ENCODE measurements at places on chromosomes 4 and X. TPM values are rescaled to one million over a fixed set of nuclear protein-coding genes. Genes with fewer than 3 reads are reported as not detected.
A peak's percentile ranks its signal among the peaks of the same experiment; 100 is the strongest.

Gene FGF13
- 0.10 TPM for polyA plus RNA-seq

DNA sequence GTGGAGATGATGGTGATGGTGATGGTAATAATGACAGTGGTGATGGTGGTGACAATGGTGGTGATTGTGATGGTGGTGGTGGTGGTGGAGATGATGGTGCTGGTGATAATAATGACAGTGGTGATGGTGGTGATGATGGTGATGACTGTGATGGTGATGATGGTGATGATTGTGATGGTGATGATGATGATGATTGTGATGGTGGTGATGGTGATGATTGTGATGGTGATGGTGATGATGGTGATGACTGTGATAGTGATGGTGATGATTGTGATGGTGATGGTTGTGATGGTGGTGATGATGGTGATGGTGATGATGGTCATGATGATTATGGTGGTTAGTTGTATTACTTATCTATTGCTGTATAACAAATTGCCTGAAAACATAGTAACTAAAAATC, 108.9 kb upstream of the NKX1-1 start:
- H3K27me3 ChIP-seq: peaks cover 42% of the 10 kb centered on the region
- no peak overlapping the region for H3K4me3 ChIP-seq
- no peak overlapping the region for H3K27ac ChIP-seq
- H3K36me3 ChIP-seq: no peaks in the 10 kb centered on the region

Gene ARSD
- 7.9 TPM for polyA plus RNA-seq

Gene CLCN4
- 0.31 TPM for polyA plus RNA-seq

DNA sequence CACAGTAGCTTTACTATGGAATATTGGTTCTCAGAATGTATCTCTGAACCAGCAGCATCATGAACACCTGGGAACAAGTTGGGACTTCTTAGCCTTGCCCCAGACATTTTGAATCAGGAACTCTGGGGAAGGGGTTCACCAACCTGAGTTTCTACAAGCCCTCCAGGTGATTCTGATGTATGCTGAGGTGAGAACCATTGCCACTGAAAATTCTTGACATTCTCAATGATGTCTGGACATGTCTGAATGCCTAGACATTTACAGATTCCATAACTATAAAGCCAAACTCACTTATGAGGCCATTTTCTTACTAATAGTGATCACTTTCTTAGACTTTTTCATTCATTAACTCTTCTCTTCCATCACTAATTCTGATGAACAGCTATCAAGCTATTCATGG, 389.4 kb upstream of the FTHL17 start:
- DNase-seq: no peak
- H3K27ac ChIP-seq: no peak overlapping the region
- H3K4me1 ChIP-seq: no peaks in the 10 kb centered on the region
- no peaks in the 10 kb centered on the region for H3K36me3 ChIP-seq

Gene F9
- polyA plus RNA-seq: not detected

Gene GPR82
- polyA plus RNA-seq: not detected

DNA sequence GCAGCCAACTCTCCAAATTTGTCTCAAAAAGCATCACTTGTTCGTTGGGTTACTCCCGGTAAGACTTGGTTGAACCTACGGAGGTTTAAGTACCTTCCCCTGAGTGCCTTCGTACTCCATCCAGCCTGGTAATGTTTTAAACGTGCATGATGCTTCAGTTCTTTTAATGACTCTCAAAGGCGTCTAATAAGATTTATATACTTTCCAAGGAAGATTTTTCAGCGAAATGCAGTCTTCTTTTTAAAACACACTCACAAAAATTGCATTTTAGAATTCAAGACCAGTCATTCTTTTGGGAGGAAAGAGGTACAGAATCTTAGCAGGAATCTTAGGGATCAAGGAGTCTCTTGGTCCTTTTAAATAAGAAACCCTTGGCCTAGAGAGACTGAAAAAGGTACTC, 430 bp upstream of the TRPC3 start:
- no peaks in the 10 kb centered on the region for H3K36me3 ChIP-seq
- H3K4me3 ChIP-seq: no peak overlapping the region
- H3K4me1 ChIP-seq: no peaks in the 10 kb centered on the region
- H3K27me3 ChIP-seq: peaks cover 46% of the 10 kb centered on the region

DNA sequence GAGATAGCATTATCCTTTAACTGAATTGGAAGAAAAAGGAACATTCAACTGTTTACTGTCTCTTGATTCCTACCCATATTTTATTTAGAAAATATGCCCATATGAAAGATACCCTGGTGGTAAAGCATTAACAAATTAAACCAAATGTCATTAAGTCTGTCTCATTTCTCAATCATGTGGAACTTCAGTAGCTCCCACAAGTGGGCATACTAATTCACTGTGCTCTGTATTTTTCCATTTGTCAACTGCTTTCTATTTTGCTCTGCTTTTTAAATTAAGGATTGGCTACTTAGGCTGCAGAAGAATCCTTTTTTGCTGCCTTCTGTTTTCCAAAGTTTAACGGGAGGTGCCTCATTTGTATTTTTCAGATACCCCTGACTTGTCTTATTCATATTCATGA, 77.2 kb downstream of the DDIT4L start:
- no peak overlapping the region for H3K27ac ChIP-seq
- no peak for DNase-seq
- H3K4me1 ChIP-seq: no peaks in the 10 kb centered on the region
- no peak overlapping the region for H3K4me3 ChIP-seq

- H3K27me3 ChIP-seq: no peaks in the 10 kb centered on the region
- H3K27ac ChIP-seq: no peak overlapping the region
- no peaks in the 10 kb centered on the region for H3K4me1 ChIP-seq
- H3K4me3 ChIP-seq: no peak overlapping the region
These were observed 22.8 kb upstream of the AP1S2 start for GRCh38 chrX:15877380-15877779.

DNA sequence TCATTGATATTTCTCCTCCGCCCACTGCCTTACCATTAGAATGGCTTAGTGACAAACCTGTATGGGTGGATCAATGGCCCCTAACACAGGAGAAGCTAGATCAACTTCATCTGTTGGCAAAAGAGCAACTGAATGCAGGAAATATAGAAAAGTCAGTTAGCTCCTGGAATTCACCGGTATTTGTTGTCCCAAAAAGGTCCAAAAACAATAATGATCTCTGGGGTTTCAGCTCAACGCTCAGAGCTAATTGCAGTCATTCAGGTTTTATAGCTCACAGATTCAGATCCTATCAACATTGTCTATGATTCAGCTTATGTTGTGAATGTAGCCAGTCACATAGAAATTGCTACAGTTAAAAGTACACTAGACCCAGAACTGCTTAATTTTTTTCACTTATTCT, 124.0 kb upstream of the ZCCHC13 start:
- no peak overlapping the region for H3K27ac ChIP-seq
- DNase-seq: no peak
- H3K4me3 ChIP-seq: no peak overlapping the region
- H3K4me1 ChIP-seq: no peaks in the 10 kb centered on the region
- no peaks in the 10 kb centered on the region for H3K27me3 ChIP-seq

Gene NDUFA1
- polyA plus RNA-seq: 207 TPM

Gene COQ2
- 20.3 TPM for polyA plus RNA-seq

DNA sequence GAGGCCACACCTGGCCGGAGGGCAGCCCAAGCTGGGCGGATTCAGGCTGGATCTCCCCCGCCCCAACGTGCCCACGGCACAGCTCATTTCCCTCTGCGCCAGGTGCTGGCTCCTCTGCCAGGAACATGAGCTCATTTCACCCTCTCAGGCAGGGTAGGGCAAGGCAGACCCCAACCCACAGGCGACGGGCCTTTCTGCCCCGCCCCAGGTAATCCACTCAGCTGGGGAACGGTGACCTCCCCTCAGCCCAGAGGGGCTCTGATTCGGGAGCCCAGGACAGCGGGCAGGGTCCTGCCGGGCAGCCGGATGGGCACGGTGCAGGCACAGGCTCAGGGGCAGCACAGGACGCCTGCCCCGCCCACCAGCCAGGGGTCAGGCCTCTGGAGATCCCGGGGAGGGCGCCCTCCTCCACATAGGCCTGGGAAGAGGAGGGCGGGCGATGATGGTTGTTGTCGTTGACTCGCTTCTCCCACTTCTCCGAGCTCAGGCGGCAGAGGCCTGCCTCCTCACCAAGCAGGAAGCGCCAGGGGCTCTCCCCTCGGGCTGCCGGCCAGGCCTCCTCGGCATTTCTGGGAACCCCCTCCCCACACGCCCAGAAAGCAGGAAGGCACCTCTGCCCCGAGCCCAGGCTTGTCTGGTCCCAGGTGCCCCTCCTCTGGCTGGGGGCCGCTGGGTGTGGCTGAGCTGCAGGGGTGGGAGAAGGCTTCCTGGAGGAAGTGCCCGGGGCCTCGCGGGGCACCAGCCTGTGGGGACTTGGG, 31.1 kb downstream of the TACC3 start:
- no peaks in the 10 kb centered on the region for H3K27me3 ChIP-seq
- H3K27ac ChIP-seq: peak overlapping the region; percentile 70
- no peaks in the 10 kb centered on the region for H3K36me3 ChIP-seq

DNA sequence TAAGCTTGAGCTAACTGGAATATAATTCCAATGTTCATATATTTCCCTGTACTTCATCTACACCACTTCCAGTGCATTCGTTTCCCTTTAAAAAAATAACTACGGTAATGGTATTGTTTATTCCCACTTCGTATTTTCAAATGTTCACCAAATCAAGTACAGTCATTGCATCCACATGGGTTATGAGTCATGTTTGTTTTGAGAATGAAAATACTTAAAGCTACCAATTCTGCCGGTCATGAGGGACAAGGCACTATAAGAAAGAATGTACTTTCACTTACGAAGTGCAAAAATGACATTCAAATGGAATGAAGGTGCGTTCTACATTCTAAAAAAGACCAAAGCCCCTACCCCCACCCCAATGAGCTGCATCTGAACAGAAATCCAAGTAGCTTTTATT, 174.4 kb upstream of the FGF13 start:
- no peak overlapping the region for H3K27ac ChIP-seq
- no peak overlapping the region for H3K4me3 ChIP-seq
- DNase-seq: no peak
- no peaks in the 10 kb centered on the region for H3K4me1 ChIP-seq
- H3K27me3 ChIP-seq: no peaks in the 10 kb centered on the region
- no peaks in the 10 kb centered on the region for H3K36me3 ChIP-seq

DNA sequence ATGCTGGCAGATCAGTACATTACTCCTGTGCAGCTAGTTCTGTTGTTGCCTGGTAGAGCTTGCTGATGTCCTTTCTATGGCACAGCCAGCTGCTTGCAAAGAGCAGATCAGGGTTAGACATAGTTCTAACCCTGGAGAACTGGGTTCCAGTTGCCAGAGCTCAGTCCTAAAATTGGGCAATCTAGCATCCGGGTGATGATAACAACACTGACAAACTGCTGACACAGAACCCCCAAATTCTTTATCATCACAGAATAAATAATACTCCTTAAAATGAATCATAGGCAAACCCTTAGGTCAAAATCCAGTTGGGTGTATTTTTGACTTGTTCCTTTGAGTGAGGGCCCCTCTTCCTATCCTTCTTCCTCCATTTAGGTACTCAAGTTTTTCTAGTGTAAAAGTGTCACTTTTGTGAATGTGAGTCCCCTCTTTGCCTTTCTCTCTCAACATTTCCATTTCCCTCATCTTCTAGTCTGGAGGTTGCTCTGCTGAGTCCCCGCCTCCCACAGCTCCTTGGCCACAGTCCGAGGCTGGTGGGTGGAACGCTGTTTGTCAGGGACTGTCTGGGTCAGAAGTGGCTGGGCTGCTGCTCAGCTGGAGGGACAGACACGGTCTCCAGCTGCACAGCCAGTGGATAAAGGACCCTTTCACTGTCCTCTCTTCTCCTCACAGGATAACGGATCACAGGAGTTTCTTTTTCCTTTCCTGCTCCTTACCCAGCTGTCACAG, 93.6 kb upstream of the RASGEF1B start:
- H3K4me1 ChIP-seq: no peaks in the 10 kb centered on the region
- DNase-seq: no peak
- no peaks in the 10 kb centered on the region for H3K36me3 ChIP-seq
- H3K27me3 ChIP-seq: no peaks in the 10 kb centered on the region
- H3K27ac ChIP-seq: no peak overlapping the region

Gene GC
- polyA plus RNA-seq: not detected

GRCh38 chr4:41784191-41784979, 35.9 kb upstream of the PHOX2B start:
- H3K4me1 ChIP-seq: no peaks in the 10 kb centered on the region
- H3K27ac ChIP-seq: no peak overlapping the region
- DNase-seq: no peak
- H3K4me3 ChIP-seq: no peak overlapping the region
- H3K27me3 ChIP-seq: peaks cover 4% of the 10 kb centered on the region

Data from keratinocyte (primary cell).